WTC11 (cell line): ENCODE measurements at places on chromosomes 6 and 20.

DNA sequence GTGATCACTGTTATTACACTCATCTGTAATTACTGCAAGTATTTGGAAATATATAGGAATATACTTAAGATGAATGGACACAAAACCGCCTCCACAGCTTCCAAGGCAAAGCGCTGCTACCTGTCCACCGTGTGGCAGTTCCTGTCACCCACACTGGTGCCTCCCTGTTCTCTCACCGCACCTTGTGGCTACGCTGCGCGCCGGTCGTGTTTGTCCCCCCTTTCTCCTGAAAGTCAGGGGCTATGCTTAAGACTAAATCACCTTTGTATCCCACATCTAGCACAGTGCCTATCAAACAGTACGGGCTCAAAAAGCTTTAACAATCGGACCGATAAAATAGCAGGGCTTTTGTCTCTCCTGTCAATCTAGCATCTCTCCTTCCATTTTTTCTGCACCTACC, 23.0 kb downstream of the LY86 start:
- DNase-seq = no peak

DNA sequence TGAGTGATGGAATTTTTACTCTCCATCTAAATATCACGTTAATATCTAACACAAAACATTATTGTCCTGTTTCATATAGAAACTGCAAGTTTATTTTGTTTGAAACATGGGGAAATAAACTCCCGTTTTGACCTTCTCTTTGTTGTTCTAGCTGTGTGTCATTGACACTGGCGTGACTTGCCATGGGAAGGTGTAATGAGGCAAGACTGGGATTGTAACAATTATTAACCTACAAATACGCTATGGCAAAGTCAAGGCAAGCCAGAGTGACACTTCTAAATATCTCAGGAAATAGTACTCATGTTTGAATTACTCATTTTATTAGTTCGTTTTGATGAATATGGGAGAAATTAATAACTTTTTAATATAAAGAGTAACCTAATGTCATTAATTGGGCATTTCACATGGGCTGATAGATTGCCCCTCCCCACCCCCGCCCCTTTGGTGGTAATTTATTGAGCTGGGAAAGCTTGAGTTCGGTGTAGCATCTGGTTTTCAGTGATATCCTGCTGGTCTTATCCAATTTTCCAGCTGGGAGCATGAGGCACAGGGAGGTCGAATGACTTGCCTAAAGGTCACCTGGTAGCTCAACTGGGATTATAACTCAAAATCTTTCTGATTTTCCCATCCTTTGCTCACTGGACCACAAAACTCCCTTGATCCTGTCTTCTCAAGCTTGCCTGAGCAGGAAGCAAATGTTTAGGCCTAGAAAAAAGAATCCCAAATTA, 380.6 kb upstream of the JAG1 start:
- no peak for DNase-seq

DNA sequence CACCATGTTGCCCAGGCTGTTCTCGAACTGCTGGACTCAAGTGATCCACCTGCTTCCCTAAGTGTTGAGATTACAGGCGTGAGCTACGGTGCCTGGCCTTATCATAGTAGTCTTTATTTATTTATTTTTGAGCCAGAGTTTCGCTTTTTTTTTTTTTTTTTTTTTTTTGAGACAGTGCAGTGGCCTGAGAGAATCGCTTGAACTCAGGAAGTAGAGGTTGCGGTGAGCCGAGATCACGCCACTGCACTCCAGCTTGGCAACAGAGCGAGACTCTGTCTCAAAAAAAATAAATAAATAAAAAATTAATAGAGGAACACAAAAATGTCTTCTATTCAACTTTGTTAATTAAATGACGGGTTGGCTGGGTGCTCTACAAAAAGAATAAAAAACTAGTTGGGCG, 12.9 kb downstream of the MAPRE1 start:
- DNase-seq = no peak

- no peak for DNase-seq
Observed at GRCh38 chr6:87473419-87473903, 687 bp downstream of the SLC35A1 start.
